ENCODE measurements at places on chromosomes 4 and X.

DNA sequence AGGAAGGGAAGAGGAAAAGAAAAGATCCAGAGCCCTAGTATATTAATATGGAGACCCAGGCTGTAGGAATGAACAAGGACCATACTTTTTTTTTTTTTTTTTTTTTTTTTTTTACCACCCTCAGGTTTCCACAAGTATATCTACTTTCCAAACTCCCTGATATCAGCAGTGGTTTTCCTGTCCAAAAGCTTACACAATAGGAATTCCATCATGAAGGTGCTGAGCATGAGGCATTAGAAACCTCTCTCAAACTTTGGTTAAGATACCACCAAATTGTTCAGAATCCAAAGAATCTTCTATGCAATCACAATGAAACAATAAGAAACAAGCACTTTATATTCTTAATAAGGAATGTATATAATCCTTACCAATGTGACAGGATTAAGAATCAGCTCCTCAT lies 26.5 kb downstream of the RPS6KA3 start:
- DNase-seq, result no peak

DNA sequence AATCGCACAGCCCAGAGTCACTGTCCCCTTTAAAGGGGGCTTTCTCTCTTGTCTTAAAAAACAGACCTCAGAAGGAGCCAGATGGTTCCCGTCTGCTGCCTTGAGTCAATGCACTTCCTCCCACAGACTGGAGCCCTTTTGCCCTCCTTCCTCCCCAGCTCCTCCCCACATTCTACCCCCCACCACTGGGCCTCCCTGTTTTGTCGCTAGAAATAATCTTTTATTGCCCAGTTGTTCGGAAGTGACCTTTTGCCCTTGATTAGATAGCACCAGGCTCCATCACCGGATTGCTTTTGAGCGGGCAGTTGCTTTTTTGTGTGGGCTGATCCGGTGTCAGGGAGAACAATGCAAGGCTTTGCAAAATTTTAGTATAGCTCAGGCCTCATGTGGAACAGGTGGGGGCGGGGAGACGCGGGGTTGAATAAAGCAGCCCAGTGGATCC lies 47.7 kb downstream of the SPRY1 start:
- no peak for DNase-seq

DNA sequence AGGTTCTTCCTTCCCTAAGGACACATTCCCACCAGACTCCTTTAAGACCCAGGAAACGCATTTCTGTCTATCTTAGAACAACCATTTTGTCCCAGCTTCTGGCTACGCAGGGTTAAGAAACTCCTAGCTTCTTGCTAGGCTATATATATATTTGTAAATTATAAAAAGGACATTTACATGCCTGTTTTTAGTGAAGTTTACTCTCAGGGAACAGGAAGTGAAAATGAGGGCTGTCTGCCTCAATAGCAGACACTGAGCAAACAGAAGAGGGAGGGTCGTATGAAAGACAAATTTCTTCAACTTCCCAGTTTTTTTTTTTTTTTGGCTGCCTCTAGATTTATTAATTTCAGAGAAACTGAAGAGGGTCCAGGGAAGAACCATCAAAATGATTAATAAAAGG lies 9.3 kb upstream of the FRMPD3 start:
- DNase-seq, result no peak

DNA sequence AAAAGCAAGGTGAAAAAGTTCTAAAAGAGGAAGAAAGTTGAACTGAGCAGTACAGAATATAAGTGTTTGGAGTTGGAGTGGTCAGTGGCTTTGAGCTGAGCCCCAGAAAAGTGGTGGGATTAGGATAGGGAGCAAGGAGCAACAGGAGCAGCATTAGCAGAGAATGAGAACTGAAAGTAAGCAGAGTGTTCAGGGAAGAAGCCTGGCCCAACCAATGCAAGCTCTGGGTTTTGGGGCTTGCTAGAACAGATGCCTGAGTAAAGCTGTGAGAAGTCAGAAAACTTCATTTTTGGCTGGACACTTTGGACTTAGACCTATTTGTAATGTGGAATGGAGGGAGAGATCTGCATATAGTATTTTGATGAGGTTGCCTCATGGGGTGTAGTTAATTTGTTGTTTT lies 17.8 kb downstream of the JADE1 start:
- no peak for DNase-seq

GRCh38 chrX:9927698-9928482 lies 39.3 kb upstream of the CLDN34 start:
- no peak for DNase-seq

GRCh38 chr4:88858752-88859151 lies 161.1 kb upstream of the NAP1L5 start:
- DNase-seq, result no peak

DNA sequence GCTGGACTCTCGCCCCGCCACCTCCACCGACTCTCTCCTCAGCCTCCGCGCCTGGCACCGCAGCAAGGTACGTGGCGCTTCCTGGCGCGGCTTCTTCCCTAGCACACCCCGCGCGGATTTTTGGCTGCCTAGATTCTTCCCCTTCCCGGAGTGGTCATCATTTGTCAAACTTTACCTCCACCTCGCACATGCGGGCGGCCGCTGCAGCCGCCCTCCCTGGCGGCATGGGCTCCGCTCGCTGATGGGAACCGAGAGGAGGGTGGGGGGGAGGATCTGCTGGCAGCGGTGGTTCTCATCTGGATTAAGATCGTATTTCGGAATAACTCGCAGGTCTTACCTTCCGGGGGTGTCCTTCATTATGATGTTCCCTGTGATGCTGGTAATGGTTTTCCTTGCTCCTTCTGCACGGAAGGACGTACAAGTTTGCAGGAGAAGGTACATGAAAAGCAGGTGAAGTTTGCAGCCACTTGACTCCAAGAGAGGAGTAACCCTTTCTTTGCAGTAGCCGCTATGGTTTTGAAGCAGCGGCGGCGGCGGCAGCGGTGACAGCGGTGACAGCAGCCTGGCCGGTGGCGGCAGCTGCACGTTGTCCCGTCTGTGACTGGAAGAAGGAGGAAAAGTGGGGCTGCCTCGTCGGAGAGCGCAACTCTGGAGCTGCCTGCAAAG lies 2183.9 kb upstream of the TENM3 start:
- DNase-seq, result no peak

GRCh38 chrX:20311505-20311904 lies 44.8 kb upstream of the RPS6KA3 start:
- no peak for DNase-seq

- no peak for DNase-seq
These were observed 66.8 kb upstream of the SPANXN2 start for GRCh38 chrX:143787341-143787740.

DNA sequence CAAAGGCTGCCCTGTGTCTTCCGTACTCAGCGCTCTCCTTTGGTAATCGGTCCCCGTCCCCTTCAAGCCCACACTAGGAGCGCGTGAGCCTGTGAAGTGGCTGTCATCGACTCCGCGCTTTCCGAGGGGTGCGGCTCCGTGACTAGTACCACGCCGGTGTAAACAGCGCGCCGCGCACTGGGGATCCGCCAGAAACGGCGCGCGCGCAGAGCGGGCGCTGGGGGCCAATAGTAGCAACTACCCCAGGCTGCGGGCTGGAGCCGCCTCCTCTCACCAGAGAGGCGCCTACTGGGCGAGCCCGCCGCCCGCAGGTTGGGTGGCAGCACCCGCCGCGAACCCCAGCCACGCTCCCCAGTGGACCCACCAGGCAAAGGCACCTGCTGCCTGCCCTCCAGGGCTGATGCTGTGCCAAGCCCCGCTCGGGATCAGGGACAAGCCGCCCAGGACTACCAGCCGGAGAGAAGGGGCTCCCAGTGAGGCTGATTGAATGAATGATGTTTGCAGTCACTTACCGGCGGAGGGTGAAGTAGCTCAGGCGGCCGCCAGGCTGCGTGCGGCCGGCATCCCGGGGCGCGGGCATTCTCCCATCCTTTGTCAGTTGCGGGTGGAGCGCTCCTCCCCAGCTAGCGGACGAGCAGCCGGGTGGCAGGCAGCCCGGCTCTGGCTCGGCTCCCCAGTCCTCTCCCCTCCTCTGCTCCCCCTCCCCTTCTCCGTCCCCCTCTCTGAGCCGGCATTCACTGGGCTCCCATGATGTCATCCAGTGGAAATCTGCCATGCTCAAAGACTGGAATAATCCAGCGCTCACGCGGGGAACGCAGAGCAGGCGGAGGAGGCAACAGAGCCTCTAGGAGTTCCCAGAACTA lies 370.3 kb upstream of the SMIM31 start:
- DNase-seq, result no peak

DNA sequence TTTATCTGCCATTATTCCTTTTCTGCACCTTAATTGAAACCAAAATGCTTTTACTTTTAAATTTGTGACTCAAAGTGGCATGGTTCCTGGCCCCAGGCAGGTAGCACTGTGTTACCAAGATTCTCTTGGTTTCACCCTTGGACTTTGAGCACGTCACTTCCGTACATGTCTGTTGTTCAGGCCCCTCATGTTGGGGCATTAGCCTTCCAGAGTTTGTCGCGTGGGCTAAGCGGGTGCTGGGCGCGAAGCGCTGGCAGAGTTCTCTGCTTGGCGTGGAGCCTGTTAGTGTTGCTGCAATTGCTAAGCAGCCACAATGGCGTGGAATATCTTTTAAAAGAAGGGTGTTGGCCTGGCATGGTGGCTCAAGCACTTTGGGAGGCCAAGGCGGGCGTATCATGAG lies 14.0 kb upstream of the TADA2B start:
- DNase-seq, result no peak

DNA sequence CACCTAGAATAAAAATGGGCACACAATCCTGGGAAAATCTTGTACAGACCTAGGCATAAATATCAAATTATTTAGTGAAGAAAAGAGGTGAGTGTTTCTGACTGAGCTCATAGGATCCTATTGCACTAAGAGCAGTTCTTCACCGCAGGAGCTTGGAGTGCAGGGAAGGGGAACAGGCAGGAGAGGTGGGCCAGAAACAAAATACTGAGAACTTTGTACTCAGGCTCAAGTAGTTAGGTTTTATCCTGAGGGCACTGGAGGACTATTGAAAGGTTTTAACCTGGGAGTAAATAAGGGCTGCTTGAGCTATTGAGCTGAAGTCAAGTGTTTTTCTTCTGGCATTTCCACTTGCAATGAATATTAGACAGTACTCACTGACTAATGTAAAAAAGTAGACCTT lies 12.2 kb downstream of the EPHA5 start:
- no peak for DNase-seq

DNA sequence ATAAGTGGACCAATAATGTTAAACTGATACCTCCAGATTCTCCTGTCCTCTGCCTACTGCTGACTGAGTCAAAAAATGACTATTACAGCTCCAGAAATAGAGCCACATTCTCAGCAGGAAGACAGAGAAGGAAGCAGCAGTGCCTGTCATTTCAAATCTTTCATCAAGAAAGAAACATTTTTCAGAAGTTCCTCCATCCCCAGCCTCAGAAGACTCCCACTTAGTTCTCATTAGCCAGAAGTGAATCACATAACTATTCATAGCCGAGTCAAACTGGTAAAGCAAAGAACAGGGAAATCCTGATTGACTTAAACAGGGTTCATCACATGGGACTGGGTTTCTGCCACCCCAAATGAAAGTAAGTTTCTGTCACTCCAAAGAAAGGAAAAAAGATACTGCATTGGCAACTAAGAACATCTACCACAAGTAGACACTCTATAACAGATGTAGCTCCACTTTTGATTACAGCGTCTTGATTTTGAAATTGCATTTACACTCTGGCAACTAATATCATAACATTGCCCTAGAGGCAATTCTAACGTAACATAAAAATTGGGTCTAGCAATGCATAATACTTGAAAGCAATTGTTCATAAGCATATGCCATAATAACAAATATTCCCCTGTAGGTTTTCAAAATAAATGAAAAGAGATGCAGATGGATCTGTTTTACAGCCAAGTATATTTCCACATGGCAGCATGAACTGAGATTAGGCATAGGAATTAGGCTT lies 599.8 kb downstream of the GALNTL6 start:
- DNase-seq, result no peak

DNA sequence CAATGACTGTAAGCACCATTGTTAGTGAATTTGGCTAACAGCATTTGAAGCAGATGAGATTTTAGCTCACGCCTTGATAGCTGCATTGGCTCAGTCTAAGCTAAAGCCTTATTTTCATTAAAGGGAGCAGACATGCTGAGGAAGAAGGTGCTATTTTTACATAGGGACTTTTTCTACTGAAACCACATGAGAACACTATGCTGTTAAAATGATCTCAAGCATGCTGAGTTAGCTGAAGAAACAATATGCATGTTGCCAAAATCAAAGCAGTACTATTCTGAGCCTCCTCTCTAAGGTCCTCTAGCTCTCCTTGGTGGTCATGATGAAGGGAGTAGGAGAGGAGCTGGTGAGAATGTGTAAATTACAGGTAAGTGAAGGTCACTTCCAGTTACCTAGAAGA lies 134.4 kb upstream of the JADE1 start:
- DNase-seq, result no peak

DNA sequence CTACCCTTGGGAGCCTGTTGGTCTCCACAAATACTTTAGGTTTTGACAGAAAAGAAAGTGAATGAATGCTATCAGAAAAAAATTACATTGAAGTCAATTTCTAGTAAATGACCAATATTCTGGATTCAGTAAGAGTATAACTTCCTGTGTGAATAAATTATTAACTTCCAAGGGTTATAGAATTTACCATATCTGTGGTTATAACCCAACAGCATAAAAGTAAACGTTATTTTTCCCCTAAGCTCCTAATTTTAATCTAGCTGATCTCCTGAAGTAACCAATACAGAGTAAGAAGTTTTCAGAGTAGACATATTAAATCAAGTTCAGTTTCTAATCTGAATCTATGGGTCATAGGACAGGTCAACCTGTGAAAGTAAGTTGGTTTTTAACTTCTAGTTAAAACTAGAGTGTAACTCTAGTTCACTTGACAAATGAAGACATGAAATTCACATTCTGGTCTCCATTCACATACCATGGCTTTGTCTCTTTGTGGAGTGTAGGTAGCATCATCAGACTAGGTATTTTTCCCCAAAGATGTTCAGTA lies 22.8 kb downstream of the DTHD1 start:
- no peak for DNase-seq

DNA sequence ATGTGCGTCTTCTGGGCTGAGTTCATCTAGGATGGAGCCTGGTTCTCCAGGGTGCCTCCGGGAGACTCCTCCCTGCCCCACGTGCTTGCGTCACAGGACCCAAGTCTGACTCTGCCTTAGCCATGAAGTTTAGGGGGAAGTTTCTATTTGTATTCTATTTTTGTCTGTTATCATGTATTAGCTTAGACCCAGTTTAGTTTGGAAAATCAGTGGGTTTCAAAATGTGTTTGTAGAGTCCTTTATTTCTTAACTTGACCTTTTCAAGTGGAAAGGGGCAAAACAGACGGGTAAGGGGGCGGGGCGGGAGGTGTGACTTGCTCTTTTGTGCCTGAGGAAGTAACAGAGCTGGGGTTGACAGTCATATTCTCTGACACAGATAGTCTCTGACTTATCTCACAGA lies 86.0 kb downstream of the HTT start:
- no peak for DNase-seq

DNA sequence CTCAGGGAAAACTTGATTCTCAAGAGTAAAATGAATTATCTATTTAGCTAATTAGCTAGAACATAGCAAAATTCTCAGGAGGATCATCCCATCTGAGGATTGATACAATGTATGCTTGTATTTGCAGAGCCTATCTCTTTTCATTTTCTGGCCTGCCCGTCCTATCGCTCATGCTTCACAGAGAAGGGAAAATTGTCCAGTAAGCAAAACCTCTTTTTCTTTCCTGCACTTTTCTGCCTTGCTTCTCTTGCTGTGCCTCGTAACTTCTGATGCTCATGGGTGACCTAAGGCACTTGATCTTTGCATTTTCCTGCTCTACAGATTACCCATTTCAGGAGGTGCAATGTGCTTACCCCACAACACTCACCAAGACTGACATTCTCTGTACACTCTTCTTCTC lies 88.1 kb downstream of the GBA3 start:
- no peak for DNase-seq

GRCh38 chr4:17701138-17701839 lies 80.1 kb downstream of the FAM184B start:
- no peak for DNase-seq

Measured in stimulated activated CD4-positive, alpha-beta T cell treated with anti-CD3 and anti-CD28 coated beads, Interleukin-4, amount 100 ng/mL, for 1 hour (primary cell).